ENCODE measurements at places on chromosomes 6 and 20. TPM values are rescaled to one million over a fixed set of nuclear protein-coding genes. Genes with fewer than 3 reads are reported as not detected.
A peak's percentile ranks its signal among the peaks of the same experiment; 100 is the strongest.

- DNase-seq, result no peak
Observed at GRCh38 chr6:130366107-130367005, 539 bp downstream of the TMEM200A start.

DNA sequence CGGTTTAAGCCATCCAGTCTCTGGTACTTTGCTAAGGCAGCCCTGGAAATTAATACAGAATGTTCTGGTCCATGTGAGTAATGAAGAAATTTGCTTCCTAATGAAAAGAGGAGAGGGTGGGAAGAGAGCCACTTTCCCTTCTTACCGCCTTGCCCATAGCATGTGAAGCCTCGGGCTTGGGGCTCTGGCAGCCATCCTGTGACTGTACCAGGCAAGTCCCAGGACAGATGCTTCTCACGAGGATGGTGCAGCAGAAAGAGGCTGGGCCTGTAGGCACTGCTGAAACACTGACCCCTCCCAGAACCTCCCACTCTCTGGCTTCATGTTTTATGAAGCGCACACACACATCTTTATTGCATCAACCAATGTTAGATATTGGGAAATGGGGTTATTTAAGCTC lies 74.8 kb downstream of the IYD start:
- no peak for DNase-seq

DNA sequence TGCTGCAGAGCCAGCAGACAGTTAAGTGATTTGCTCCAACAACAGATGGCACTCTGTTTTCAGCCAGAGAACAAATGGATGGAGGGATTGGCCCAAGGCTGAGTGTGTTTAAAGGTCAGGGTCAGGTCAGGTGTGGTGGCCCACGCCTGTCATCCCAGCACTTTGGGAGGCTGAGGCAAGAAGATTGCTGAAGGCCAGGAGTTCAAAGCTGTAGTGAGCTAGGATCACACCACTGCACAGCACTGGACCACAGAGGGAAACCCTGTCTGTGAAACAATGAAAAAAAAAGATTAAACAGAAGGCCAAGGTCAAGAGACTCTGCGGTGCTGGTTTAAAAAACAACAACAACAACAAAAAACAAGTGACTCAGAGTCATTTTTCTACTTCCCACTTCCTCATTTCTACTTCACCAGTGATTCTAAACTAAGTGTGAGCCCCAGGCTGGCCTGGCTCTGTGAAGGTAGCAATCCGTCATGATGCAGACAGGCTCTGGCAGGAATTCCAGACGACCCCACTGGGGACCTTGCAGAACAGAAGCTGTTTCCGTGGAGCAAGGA lies 42.5 kb upstream of the ARMC2 start:
- no peak for DNase-seq

GRCh38 chr20:21048841-21049273 lies 57.3 kb downstream of the LINC00237 start:
- peak; percentile 60 for DNase-seq

CCDC170 gene
- not detected for total RNA-seq

DNA sequence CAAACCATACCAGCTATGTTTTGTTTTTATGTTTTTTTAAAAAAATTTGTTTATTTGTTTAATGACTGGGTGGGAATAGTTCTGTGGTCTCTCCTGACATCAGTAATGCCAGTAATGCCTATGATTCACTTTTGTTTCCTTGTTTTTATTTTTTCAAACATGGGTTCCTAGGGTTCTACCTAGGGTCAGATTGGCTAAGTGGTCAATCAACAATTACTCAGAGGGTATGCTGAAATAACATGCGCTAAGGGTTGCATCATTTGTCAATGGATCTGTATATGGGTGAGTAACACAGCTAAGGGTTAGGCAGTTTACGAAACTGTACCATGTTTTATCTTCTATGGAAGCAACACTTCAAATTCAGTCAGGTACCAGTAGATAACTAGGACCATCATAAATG lies 583.8 kb upstream of the GJE1 start:
- DNase-seq, result no peak

CMTR1 gene
- total RNA-seq, result 74.2 TPM

RAET1L gene
- not detected for total RNA-seq

- DNase-seq, result peak; percentile 76
Observed at GRCh38 chr6:158518191-158519127, 41.4 kb upstream of the TMEM181 start.

PNPLA1 gene
- not detected for total RNA-seq

SNX21 gene
- 1.7 TPM for total RNA-seq

LST1 gene
- 125 TPM for total RNA-seq

PRDM13 gene
- total RNA-seq, result not detected

TFAP2B gene
- total RNA-seq, result not detected

DNA sequence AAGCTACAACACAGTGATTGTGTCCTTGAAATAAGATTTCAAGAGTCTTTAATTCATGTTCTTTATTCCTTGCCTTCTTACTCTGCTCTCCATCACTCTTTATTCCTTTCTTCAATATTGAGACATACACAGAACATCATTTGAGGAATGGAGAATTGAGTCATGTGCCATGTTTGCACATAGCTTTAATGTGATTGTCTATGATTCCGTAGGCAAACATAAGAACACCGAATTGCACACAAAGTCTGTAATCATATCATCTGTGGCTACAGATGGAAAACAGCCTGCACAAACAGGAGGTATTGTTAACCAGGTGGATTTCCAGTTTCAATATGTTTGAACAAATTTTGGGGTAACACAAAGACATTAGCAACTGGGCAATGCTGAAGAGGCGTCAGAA lies 571.6 kb upstream of the GJE1 start:
- no peak for DNase-seq

LTV1 gene
- total RNA-seq, result 25.5 TPM

DNA sequence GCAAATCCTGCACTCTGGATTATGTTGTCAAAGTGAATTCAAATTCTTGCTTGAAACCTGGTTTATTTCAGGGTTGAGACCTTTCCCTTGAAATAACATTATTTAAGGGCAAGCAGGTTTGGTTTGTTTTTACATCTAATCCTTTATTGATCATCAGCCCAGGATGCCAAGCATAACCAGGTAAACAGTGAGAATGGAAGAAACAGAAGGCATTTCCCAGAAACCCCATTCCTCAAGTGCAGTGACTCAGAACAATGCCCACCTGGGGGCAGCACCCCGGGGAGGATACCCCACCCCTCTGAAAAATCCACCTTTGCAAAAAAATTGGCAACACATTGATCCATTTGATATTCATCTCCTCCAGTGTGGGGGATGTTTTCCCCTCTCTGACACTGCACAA lies 32.5 kb downstream of the POFUT1 start:
- no peak for DNase-seq

- DNase-seq, result no peak
Observed at GRCh38 chr6:10174056-10174455, 240.8 kb downstream of the TFAP2A start.

DNA sequence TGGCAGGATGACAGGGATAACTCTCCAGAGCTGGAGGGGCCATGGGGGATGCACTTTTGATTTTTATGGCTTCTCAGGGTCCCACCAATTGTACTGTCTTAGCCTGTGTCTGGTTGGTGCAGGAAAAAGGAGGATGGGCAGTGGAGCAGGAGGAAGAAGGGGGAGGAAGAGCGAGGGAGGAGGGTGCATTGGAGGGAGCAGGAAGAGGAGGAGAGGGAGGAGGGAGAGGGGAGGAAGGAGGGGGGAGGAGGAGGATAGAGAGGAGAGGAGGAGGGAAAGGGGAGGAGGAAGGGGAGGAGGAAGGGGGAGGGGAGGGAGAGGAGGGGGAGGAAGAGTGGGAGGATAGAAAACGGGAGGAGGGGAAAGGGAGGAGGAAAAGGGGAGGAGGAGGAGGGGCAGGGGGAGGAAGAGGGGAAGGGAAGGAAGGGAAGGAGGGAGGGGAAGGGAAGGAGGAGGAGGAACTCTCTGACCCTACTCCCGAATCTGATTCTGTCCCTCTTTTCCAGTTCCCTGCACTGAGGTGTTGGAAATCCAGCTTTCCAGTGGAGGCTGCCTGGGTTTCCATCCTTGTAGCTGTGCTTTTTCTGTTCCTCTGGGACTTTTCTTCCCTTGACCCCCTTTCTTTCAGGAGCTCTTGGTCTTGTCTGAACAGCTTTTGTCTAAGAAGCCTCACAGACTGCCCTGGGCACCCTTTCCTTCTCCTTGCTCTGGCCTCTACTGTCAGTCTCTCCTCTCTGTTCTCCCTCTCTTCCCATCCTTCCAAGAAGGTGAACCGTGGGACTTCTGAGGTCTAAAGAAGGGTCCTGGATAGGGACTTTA lies 149.4 kb downstream of the DHX35 start:
- no peak for DNase-seq

- no peak for DNase-seq
Observed at GRCh38 chr6:19413323-19413722, 423.8 kb upstream of the ID4 start.

ZKSCAN4 gene
- 6.9 TPM for total RNA-seq

DNA sequence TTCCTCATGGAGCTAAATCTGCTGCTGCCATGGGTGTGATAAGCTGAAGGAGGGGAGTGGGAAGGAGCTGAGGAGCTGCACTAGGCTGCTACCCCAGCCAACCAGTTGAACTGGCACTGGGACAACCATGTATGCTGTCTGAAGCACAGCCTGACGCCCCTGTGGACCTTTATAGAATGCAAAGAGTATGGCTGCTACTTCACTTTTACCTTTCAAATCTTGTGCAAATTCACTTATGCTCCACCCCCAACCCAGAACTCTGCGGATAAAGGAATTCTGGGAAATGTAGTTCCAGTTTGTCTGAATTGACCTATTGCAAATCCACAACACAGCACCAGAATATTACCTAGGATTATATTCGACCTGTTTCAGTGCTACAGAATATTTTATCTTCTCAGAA lies 217.4 kb upstream of the SLC35B3 start:
- no peak for DNase-seq

SAMD10 gene
- total RNA-seq, result 12.5 TPM

GRCh38 chr6:125732398-125732797 lies 17.0 kb upstream of the HEY2 start:
- no peak for DNase-seq

CST2 gene
- total RNA-seq, result not detected

- DNase-seq, result no peak
Observed at GRCh38 chr6:115004982-115005381, 662.2 kb upstream of the HS3ST5 start.

ESR1 gene
- 0.71 TPM for total RNA-seq

RGS17 gene
- total RNA-seq, result not detected

SLC16A10 gene
- 6.4 TPM for total RNA-seq

DNA sequence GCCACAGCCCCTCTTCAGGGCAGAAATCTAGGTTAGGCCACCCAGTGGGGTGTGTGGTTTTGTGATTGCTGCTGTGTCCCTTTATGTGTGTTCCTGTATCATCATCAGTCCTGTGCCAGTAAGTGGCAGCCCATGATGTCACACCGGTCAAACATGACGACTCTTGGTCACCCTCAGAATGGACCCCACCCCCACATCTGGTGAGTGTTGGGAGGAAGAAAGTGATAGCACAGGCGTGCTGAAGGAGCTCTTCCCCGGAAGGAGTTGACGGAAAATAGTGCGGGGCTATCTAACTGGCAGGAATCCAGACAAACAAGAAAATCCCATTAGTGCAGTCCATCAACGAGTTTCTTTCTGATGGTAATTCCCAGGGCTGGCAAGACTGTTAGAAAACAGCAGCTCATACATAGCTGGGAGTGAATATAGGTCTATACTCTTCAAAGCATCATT lies 33.4 kb upstream of the IL17A start:
- no peak for DNase-seq

GRCh38 chr6:163627274-163628062 lies 212.9 kb downstream of the QKI start:
- no peak for DNase-seq

GRCh38 chr6:150100745-150101144 lies 31.8 kb upstream of the ULBP3 start:
- DNase-seq, result no peak

GRCh38 chr20:6636209-6637159 lies 131.0 kb upstream of the BMP2 start:
- DNase-seq, result no peak

SPATS1 gene
- not detected for total RNA-seq

DNA sequence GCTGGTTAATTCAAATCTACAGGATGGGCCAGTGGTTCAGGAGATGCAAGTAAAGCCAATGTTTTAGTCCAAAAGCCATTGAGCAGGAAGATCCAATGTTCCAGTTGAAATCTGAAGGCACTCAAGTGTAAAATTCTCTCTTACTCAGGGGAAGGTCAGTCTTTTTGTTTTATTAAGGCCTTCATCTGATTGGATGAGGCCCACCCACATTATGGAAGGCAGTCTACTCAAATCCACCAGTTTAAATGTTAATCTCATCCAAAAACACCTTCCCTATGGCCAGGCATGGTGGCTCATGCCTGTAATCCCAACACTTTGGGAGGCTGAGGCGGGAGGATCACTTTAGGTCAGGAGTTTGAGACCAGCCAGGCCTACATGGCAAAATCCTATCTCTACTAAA lies 31.3 kb upstream of the BEND6 start:
- no peak for DNase-seq

DNA sequence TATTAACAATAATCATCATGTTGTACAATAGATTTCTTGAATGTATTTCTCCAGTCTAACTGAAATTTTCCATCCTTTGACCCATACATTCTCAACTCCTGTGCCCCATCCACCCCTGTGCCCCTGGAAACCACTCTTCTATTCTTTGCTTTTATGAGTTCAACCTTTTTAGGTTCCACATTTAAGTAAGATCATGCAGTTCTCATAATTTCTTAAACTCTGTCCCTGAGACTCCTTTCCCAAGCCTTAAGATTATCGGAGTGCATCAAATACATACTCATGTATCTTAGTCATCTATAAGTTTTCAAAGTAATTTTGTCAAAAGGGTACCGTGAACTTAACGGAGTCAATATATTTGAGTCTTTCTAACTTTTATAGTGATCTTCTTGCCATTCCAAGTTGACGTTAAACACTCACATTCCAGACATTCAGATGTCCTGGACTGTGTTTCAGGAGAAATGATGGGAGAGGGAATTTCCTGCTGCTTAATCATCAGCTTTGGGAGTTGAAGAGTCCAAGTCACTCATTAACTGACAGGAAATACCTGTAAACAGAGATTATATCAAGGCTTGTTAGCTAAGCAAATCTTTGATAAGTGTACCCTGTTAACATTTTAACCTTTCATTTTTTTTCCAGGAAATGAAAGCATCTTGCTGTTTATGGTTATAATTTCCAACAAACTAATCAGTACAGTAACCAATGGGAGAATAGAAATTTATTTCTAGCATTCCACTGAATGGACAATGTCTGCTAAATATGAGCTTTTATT lies 73.3 kb downstream of the ADGRG6 start:
- DNase-seq, result no peak

Data from activated CD8-positive, alpha-beta T cell treated with anti-CD3 and anti-CD28 coated beads, Interleukin-2, amount 10 ng/mL, durations not matched to agents 7 days and 5 days (primary cell).